Muscle of leg (tissue), 16 donors: ENCODE measurements at places on chromosomes 12 and 14. TPM values are rescaled to one million over a fixed set of nuclear protein-coding genes. Genes with fewer than 3 reads are reported as not detected.
A peak's percentile ranks its signal among the peaks of the same experiment; 100 is the strongest.

The GALNT16 gene
- 15.8 TPM for polyA plus RNA-seq

The EIF2S3B gene
- 0.96 TPM for polyA plus RNA-seq

- no peak for DNase-seq
Measured at GRCh38 chr14:28902930-28903329, 136.3 kb downstream of the FOXG1 start.

DNA sequence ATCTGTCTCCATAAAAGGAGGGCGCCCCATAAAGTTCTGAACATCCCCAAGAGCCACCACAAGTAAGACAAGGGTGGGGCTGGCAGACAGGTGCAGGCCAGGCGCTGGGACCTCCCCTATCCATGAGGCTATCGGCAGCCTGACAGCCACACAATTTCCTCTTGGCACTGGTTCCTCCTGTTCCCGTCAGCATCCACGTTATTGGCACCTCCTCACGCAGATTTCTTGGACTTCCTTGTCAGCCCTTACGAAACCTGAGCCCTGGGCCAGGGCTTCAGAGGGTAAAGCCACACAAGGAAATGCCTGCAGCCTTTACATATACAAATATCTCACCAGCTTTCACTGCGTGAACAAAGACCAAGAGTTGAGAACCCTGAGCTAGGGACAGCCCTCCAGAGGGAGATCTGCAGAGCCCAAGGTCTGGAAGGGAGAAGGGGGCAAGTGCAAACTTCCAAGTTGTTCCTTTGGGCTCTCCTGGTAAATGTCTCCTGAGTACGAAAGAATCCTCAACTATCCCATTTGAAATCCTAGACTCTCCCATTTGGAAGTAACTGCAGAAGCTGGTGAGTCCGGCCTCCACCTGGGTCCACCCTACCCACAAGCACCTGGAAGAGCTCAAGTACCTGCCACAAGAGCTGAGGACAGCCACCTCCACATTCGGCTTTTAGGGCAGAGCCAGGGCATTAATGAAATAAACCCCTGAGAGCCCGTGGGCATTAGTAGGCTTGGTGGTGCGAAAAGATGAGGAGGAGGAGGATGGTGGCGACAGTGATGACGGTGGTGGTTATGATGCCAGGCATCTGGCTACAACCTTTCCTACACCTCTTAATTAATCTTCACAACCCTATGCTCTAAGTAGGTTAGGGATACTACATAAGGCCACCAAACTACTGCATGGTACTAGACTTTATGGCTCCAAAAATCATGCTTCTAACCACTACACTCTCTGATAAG lies 5.5 kb upstream of the TC2N start:
- peak; percentile 75 for DNase-seq

DNA sequence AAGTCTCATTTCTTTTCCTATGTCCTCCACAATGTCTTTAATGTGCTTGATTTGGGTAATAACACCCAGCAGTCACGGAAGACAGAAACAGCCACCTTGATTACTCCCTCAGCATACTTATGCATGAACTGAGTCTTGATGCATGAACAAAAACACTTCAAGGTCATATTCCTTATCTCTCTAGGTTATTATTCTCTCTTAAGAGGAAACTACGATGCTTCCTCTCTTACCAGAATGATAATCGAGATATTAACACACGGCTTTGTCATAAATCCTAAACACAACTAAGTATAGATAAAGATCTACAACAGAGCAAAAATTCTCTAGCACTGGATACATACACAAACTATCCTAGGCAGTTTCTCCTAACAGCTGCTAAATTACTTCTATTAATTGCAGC lies 583.5 kb upstream of the ATP2B1 start:
- no peak for DNase-seq

DNA sequence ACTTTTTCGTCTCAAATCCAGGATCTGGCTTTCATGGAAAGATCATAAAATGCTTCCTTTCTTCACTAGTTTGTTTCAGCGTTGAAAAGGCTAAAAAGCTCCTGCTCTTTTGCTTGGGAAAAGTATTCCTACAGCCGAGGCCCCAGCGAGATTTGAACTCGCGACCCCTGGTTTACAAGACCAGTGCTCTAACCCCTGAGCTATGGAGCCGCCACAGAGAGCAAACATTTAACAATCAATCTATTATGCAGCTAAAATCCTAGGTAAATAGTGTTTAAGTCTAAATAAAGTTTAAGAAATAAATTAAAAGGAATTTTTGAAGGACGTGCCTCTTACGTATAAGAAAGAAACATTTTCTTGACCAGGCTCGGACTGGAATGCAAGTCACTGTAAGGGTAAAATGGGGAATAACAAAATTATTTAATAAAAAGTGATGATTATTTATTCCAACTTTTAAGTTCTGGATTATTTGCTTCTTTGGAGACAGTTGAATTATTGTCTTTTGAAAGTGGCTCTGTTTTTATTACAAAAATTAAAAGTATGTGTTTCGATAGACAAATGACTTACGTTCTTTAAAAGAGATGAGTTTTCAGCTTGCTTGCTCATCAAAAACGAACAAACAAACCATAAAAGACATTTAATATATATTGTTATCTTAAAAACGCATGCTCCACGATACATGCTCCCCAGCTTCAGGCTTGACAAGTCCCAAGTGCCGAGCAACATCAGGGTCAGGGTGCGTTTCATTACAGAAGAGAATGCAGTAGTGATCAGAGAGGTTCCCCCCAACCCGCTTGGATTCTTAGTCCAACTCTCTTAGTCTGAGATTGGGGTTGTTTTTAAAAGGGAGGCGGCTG lies 10.2 kb downstream of the OR6S1 start:
- DNase-seq: peak; percentile 45
